Occipital lobe (tissue), 3 donors: ENCODE measurements at places on chromosomes 4 and X.
A peak's percentile ranks its signal among the peaks of the same experiment; 100 is the strongest.

GRCh38 chr4:17324386-17324830 is 187.5 kb downstream of the QDPR start:
- peak; percentile 36 for DNase-seq

DNA sequence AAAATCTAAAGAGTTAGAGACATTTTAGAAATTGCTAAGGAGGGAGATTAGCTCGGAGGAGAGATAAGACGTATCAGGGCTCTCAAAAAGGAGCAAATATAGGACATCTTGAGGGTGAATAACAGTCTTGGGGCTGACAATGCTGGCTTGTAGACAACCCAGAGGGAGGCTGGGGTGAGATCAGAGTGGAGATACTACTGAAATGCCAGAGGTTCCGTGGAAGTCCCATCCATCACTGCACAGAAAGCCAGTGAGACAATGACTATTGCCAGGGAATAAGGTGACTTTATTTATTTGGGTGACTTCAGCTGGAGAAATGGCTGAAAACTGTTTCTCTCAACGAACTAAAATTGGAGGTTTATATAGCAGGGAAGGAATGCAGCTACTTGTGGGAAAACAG is 838.1 kb upstream of the AGA start:
- no peak for DNase-seq

DNA sequence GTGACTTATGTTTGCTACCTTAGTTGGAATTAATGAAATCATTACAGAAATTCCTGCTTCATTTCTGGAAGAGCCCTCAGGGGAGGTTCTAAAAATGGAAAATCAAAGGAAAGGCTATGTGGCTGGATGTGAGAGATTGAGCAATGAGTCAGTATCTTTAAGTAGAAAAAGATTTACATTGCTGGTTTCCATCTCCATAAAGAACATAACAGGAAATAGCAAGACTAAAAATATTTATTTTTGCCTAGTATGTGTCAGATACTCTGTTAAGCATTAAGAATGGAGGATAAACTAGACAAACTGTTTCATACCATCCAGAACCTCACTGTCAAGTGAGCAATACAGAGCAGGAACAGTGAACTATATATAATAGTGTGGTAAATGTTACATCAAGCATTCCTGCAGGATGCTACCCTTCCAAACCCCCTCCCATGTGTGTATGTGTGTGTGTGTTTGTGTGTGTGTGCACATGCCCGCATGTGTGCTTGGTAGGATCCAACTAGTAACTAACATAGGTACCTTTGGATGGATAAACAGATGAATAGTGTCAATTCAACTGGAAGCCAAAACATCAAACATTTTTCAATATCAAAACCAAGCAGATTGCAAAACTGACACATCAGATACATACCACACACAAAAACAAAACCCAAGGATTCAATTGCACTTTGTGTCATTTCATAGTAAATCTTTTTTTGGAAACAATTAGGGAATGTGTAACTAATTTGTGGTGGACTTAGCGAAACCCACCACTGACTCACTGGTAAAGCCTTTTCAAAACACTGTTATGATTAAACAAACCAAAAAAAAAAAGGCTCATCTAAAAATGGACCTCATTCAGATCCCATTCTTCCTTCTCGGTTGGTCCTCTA is 223.4 kb downstream of the SHROOM3 start:
- DNase-seq: no peak

DNA sequence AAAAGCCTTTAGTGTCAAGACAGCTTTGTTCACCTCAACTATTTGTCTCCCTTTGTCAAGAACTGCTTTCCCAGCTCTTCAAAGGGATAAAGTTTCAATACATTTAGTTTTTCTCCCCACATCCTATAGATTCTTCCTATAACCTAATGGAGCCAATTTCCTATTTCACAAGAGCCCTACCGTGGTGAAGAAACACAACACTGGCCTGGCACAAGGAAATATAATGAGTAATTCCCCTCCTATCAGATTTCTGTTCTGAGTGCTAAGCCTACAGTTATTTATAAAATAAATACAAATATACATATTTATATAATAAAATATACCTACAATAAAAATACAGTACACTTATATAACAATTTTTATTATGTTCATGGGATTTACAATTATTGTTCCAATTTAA is 89.9 kb downstream of the SHISA3 start:
- DNase-seq: no peak

- no peak for DNase-seq
These were observed 478.3 kb upstream of the FTHL17 start for GRCh38 chrX:31550158-31550557.

- no peak for DNase-seq
These were observed 93.0 kb downstream of the TSPAN7 start for GRCh38 chrX:38654302-38654701.

DNA sequence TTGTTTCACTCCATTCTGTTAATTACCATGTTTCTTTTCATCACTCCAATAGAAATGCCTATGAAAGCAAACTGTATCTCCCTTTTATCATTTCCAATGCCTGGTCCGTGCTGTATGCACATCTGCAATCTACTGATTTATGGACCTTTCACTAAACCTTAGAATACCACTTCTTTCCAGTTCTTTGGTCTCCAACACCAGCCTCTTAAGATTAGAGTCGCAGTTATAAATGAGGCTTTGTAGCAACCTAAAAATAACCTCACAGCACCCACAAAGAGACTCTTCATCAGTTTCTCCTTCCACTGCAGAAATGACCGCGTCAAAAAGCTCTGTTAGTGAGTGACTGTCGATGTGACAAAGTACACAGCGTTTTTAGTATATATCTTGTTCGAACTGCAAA is 282.6 kb downstream of the ADGRA3 start:
- no peak for DNase-seq

DNA sequence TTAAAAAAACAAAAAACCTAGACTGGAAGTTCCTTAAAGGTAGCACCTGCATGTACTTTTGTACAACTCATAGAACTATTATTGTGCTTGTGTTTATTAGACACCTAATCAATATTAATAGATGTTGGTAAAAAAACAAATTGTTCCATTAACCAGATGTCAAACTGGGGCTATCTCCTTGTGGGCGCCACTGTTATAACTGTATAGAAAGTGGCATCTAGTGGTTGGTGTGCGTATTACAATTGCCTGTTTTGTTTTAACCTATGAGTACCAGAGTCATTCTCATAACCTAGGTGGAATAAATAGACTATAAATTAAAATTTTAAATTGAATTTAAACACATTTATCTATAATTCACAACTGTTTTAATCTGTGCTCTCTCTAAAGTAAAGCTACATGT is 97.4 kb downstream of the COL4A5 start:
- DNase-seq: no peak

DNA sequence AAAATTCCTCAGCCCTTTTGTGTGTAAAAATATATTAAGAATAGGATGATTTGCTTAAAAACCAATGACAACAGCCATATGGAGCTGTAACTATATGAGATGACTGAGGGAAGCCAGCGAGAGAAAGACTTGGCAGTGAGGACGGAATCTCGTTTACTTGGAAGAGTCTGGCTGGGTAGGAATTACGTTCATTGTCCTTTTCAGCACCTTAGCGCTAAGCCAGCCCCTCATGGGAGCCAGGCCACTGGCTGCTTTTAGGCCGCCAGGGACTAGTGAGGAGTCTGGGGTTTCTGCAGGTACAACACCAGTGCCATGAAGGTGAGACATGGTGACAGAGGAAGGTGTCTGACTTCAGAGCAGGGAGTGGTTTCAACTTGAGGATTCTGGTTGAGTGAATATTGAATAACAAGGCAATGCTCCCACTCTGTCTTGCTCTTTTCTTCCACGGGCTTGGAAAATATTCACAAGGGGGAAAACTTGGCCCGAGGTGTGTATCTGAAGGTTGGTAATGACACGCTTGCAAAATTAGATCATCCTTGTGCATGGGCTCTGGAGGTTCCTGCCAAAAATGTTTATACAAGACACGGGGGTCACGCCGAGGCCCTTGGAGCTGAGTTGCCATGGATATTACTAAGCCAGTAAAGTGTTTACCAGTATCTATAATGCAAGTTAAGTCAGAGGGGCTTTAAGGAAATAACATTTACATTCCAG is 17.4 kb downstream of the KLF3 start:
- DNase-seq: no peak

- no peak for DNase-seq
These were observed 1418.7 kb downstream of the FSTL5 start for GRCh38 chr4:160745126-160745525.

DNA sequence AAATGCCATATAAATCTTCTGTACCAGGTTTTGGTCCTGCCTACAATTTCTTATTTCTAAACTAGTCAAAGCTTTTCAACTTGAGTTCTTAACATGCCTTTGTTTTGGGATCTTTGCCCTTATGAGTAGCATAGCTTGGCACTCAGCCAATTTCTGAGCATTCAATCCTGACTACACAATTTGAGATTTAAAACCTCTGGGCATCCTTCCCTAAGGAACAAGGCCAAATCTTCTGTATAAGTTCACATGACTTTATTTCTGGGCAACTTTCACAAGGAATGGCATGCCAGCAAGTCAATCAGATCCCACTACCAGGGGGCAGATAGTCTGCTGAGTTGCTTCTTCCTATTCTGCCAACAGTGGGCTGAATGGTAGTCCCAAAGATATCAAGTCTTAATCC is 254.2 kb downstream of the ADAMTS3 start:
- DNase-seq: no peak

GRCh38 chr4:151362404-151363164 is 37.2 kb upstream of the SH3D19 start:
- peak; percentile 44 for DNase-seq

- no peak for DNase-seq
These were observed 552 bp downstream of the IKBKG start for GRCh38 chrX:154548028-154548316.

DNA sequence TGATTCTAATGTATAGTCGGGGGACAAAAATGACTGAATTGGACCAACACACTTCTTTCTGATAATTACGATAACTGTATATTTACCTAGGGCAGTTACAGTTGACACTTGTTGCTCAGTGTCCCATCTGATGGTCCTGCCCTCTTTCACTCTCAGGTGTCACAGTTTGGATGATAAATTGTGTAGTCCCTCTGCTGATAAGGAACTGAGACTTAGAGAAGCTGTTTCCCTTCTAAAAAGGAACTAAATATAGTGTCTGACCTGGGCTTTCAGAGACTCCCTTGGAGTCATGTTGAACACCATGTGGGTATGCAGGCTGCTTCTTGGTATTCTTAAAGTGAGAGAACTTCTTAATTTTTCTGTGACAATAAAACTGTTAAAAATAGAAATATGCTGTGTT is 23.7 kb upstream of the PNPLA4 start:
- no peak for DNase-seq

- DNase-seq: no peak
These were observed 43.1 kb upstream of the AFF2 start for GRCh38 chrX:148457279-148457678.

- DNase-seq: no peak
These were observed 14.4 kb downstream of the MCUB start for GRCh38 chr4:109574443-109574850.

DNA sequence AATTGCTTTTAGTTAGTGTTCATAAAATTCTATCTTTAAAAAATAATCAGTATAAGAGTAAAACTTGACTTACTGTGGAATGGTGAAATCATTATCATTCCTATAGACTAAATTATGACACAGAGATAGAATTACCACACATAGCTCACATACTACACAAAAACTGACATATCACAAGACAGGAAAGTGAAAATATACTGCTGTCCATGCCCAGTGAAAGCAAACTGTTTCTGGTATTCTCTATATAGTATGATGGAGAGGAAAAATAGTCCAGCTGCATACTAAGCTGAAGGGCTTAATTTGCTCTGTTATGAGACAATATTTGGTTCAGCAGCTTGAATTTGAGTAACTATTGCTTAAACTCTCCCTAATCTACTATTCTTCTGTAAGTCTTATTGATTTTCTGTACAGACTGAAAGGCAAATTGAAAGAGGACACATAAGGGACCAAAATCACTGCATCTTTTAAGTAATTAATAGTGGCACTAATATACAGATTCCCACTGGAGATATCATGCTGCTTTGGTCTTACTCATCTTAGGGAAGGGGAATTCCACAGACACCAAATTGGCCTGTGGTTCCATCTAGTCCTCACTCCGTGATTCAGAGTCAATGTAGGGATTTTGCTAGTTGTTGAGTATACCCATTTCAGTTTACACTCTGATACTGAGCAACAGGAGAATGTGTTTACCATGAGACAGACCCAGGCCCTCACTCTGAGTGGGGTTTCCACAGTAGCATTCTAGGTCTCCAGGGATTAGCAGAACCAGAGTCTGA is 47.4 kb upstream of the AGA start:
- no peak for DNase-seq

GRCh38 chr4:96326846-96327245 is 487.0 kb downstream of the PDHA2 start:
- no peak for DNase-seq

DNA sequence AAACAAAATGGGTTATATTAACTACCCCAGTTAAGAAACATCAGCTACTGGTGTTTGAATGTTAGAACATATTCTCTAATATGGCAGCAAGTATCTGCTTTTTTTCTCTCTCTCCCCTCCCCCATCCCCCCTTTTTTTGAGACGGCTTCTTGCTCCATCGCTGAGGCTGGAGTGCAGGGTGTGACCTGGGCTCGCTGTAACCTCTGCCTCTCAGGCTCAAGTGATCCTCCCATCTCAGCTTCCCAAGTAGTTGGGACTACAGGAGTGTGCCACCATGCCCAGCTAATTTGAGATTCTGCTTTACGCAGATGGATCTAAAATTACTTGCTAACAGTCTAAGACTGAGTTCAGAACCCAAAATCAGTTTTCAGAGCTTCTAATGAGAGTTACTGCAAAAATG is 101.9 kb downstream of the AFF1 start:
- DNase-seq: no peak

GRCh38 chr4:146095091-146095690 is 80.3 kb upstream of the LSM6 start:
- DNase-seq: no peak

GRCh38 chr4:147044241-147044640 is 98.6 kb upstream of the TTC29 start:
- DNase-seq: no peak

- no peak for DNase-seq
These were observed 981 bp upstream of the PITX2 start for GRCh38 chr4:110623718-110624397.
